CD8-positive, alpha-beta T cell (primary cell): ENCODE measurements at places on chromosomes 7 and 10.

DNA sequence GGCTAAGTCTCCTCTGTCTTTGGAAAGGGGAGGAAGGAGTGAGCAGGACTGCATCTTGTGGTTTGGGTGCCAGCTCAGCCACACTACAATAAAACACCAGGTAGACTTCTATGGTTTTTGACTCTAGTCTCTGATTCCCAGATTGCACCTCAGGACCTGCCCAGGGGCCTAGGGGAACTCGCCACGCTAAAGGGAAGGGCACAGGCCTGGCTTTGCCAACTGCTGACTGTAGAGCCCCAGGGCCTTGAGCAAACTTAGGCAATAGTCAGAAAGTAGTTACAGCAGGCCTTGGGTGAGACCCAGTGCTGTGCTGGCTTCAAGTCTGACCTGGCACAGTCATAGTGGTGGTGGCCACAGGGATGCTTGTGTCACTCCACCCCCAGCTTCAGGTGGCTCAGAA lies 24.2 kb upstream of the PRR15 start:
- no peak for DNase-seq

DNA sequence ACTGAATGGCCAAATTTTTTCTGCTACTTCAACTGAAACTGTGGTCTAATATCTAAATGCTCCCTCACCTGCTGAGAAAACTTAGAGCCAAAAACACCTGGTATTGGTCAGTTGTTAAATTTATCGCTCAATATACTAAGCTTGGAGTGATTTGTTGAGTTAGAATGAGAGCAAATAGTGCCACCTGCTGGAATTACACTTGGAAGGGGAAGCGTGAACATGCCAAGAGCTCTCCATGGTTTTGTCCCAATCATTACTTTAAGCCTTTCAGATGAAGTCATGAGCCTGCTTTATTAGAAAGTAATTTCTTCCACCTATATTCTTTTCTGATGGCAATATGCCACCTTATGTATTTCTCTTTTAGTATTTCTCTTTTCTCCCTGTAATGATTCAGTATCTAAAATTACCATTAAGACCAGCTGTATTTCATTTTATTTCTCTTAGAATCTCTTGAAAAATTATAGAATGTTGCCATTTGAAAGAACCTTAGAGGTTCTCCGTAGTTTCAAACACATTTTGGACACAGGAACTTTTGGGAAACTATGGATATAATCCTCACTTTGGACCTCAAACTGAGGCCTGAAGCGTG lies 447.8 kb upstream of the C7orf33 start:
- DNase-seq = no peak

- no peak for DNase-seq
These were observed 162.5 kb downstream of the MAD1L1 start for GRCh38 chr7:2070151-2070763.

GRCh38 chr7:23615331-23615730 lies 18.1 kb downstream of the CCDC126 start:
- DNase-seq = no peak

DNA sequence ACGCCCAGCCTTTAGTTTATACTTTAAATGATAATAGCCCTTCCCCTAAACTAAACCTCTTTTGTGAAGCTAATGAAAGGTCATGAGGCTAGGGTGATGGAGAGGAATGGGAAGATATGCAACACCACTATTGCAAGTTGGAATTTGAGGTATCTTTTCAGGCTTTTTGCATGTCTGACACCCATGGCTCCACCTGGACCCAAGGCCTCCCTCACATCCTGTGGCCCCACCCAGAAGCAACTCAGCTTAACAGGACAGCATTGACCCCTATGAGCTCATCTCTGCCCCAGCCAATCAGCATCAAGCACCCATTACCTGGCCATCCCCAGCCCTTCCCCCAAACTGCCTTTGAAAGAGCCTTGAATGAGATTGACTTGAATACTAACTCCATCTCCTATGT lies 674.2 kb upstream of the NRP1 start:
- no peak for DNase-seq
